ENCODE measurements at places on chromosomes 6 and 20.

DNA sequence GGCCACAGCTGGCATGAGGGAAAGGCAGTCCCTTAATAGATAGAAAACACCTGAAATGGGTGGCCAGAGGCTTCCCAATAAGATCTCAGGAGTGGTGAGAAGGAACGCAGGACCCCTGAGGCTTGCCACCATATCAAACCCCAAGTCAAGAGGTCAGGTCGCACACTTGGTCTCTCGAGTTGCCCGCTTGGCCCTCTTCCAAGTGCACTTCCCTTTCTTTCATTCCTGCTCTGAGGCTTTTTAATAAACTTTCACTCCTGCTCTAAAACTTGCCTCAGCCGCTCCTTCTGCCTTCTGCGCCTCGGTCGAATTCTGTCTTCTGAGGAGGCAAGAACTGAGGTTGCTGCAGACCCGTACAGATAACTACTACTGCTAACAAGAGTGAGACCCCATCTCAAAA is 64.2 kb downstream of the SLC2A10 start:
- no peak for DNase-seq

DNA sequence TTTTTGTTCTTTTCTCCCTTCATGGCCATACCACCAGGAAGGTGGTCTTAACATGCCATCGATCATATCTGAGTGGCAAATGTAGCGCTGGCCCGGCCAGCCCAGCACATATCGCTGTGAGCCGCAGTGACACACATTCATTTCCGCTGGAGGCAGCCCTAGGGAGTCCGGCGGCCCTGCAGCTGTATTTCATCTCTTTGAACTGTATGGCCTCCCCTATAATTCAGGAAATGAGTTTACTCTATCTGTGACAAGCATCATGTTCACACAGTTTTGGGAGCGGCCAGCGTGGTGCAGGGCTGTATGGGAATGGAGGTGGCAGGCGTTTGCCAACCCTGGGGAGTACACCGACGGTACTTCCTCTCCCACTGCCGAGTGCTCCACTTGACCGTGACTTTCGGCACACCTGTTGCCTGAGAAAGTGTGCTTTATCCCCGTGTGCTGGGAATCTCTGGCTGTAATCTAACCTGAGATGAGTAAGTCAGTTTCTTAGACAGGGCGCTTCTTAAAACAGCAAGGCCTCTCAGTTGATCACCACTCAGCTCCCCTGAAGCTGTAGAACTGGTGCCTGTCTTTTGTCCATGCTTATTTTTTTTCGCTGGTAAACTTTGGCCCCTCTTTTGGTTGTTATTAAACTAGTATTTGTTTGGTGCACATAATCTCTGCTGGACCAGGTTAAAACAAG is 257.1 kb upstream of the TAB2 start:
- no peak for DNase-seq

- peak; percentile 86 for DNase-seq
Measured at GRCh38 chr6:27553123-27553904, 80.4 kb upstream of the ZNF184 start.

DNA sequence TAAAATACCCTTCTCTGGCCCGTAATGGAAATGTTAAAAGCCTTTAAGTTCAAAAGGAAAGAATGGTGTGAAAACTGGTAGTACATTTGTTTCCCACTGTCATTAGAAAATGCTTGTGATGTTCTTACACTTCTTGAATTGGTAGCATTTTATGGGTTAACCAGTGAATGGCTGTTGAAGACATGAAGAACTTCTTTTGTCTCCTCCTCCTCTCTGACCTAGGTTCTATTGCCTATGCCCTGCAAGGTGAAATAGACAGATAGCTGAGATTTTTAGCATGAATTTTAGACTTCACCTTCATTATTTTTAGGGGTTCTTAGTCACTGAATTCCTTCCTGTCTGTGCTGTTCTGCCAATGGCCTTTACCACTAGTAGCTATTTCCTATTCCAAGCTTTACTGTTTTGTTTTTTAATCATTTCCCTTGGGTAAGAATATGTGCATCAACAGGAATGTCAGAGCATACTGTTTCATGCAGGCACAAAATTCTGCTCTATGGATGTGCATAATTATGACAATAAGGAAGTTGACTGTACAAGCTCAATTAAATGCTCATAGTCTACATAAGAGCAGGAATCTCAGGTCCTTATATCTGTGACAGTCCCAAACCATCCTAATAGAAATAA is 4.9 kb downstream of the TNFAIP3 start:
- no peak for DNase-seq

- DNase-seq: peak; percentile 100
Measured at GRCh38 chr20:44692932-44693480, 22.2 kb upstream of the CCN5 start.

- DNase-seq: peak; percentile 57
Measured at GRCh38 chr6:25280344-25281074, 1.3 kb downstream of the CARMIL1 start.

- peak; percentile 44 for DNase-seq
Measured at GRCh38 chr6:110534731-110535492, 58.5 kb upstream of the SLC22A16 start.

DNA sequence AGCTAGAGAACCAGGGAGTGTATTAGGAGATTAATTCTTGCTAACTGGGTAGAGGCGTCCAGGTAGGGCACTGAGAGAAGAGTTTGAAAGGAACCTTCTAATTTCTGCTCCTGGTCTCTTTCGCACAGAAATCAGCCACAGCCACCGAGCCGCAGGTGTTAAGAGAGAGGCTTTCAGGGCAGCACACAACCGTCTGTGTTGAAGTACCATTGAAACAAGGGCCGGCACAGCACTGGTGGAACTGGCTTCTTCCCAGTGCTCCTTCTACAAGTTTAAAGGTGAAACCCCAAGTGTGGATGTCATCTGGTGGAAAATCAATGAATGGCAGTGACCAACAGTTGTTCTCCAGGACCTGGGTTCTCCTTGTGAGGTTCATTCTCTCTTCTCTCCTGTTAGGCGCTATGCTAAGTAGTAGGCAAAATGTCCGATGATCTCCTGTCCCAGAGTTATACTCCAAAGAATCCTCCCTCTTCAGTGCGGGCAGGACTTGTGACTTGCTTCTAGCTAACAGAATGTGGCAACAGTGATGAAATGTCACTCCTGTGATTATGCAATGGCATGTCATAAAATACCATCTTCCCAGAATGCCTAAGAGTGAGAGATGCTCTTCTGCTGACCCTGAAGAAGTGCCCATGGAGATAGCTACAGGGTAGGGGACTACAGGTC is 15.0 kb upstream of the RIN2 start:
- no peak for DNase-seq

DNA sequence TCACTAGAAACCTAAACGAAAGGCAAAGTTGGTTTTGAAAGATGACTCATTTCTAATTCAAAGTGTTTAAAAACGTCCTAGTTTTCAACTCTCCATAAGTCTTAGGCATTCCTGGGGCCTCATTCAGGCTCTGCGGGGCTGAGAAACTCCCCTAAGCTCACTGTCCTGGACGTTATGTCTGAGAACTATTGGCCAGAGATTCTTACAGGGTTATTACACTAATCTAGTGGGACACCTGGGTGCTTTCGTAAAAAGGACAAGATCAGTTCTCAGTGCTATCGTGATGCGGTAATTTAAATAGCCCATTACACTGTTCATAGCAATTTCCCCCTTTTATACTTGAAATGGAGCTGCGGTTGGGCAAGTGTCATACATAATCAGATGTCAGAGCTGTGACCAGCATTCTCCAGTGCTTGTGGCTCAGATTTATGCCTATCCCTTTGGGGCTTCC is 280.9 kb downstream of the QKI start:
- DNase-seq: no peak

DNA sequence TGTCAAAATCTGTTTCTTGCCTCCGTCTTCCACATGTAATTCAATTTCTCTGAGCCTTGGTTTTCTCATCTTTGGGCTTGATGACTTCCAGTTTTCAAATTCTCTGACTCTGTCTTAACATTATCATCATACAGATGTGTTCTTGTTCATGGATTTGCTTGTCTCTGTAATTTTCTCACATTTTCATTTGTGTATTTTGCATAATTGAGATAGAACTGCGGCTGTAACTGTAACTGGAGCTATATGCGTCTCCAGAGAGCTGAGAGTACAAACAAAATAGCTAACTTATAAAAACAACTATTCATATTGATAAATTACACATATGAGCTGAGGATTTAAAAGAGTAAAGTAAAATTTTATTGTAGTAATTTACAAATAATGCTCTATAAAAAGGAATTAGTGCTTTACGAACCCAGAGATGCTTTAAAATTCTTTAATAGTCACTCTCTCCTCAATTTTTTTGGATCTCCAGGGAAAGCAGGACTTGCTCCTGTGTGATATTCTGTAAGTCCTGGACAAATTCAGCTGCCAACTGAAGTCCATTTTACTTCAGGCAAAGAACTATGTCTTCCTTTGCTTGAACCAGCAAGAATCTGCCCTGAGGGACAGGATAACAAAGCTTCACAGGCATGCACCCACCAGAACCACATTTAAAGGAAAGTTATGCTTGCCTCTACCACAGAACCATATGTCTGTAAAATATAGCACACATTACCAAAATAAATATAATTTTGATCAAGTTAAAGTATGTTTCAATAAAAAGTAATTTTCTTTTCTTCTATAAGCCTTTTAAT is 288.3 kb downstream of the KHDC1L start:
- no peak for DNase-seq

- no peak for DNase-seq
Measured at GRCh38 chr20:40293740-40294139, 395.3 kb downstream of the MAFB start.

- peak; percentile 7 for DNase-seq
Measured at GRCh38 chr6:11172501-11173327, 59.8 kb downstream of the NEDD9 start.

DNA sequence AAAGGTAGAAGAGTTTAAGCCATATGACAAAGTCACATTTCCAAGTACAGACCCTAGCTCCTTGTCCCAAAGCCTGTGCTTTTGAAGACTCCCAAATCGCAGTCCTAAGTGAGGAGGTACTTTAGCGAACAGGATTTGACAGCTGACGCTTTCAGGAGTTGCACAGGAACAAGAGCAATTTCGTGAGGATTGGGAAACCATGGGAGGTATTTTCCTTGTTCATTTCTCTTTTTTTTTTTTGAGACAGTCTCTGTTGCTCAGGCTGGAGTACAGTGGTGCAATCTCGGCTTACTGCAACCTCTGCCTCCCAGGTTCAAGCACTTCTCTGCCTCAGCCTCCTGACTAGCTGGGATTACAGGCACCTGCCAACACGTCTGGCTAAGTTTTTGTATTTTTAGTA is 150.6 kb downstream of the MTHFD1L start:
- no peak for DNase-seq

DNA sequence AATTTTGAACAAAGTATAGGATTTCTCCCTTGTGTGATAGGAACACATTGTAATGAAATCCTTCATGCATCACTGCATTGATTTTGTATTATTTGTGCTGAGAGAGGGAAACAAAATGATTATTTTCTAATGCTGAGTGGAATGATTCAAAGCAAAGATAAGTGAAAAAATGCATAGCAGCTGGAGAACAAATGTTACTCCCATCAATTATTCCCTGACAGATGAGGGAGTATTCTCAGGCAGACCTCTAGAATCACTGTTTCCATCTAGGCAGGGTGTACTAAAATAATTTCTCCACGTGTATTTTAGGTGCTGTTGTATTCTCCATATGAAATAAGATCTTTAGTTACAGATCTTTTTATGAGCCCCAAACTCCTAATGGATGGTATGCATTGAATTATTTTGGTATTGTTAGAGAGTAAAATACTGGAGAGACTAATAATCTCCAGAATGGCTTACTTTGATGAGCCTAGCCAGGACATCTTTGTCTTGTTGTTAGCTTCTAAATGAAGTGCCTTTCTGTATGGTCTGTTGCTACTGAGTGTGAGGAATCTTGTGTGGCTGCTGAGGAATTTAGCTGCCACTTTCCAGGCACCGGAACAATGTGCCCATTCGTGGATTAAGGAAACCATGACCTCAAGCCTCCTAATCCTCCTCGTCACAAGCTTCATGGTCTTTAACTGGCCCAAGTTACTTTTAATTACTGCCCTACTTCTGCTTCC is 39.6 kb downstream of the RNF217 start:
- peak; percentile 27 for DNase-seq

DNA sequence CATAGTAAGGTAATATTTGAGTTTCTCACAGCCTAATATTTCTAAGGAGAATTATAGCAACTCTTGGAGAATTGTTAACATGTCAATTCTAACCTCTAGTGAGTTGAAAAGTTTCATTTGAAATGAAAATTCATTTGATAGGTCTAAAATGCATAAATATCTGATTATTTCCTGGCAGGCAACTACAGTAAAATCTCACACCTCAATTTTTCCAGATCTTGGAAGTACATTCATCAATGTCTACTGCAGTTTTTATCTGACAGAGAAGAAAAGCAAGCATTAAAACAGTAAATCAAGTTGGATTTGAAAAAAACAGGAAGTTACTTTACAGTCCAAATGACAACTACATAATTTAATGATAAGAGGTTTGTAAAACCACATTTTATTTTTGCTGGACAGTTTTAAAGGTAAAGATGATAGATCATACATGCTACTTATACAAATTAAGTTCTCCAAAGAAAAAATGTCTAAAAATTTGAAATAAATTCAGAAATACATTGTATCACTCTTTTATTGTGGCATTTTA is 631.3 kb downstream of the EYS start:
- no peak for DNase-seq
